ENCODE measurements at places on chromosomes 5 and 9.

- no peak for DNase-seq
Observed at GRCh38 chr5:116159006-116159405, 74.2 kb downstream of the COMMD10 start.

GRCh38 chr9:28925157-28925556 lies 1351.9 kb upstream of the C9orf72 start:
- no peak for DNase-seq

DNA sequence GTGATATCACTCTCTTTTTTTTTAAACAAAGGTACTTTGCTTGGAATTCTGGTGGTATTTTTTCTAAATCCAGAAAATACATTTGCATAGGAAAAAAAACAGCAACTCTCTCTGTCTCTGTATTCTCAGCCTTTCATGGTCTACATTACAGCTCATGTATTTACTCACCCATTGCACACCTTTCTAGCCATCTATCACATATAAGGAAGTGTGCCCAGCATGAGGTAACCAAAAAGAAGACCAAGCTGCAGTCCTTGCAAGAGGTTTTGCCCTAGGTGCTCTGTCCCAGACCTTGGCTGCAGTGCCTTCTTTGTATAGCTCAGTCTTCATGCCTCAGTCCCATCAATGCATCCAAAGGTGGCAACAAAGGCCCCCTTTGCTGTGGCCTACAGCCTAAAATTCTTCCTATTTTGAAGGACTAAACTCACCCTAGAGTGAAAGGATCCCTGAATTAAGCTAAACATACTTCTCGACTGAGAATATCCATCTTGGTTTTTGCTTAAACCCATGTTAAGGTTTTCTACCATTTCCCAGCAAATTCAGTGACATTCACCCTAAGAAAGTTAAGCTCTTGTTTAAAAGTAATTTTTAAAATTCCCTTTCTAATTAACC lies 446.4 kb downstream of the KIF4B start:
- DNase-seq = no peak

- peak; percentile 53 for DNase-seq
Observed at GRCh38 chr5:77645158-77645994, 6.9 kb upstream of the OTP start.

GRCh38 chr9:638152-638551 lies 203.3 kb upstream of the DMRT1 start:
- no peak for DNase-seq

- DNase-seq = no peak
Observed at GRCh38 chr9:137760426-137760825, 117.2 kb upstream of the CACNA1B start.

DNA sequence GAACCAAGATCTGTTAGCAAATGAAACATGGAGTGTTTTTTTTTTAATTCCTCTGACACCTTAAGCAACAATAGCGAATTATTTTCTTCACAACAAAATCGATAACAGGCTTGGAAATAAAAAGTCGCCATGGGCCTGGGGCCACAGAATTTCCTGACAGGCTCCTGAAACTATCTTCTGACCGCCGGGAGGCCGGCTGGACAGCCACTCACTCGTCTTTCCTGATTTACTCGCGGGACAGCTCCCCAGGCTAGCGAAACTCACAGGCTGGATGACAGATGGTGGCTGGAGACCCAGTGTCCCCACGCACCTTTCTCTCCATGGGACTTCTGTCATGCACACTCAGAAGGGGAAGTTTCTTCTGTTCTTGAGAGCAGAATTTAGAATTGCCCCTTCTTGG lies 143.3 kb upstream of the IRX2 start:
- DNase-seq = no peak

GRCh38 chr5:116508835-116509234 lies 65.8 kb downstream of the SEMA6A start:
- DNase-seq = no peak

DNA sequence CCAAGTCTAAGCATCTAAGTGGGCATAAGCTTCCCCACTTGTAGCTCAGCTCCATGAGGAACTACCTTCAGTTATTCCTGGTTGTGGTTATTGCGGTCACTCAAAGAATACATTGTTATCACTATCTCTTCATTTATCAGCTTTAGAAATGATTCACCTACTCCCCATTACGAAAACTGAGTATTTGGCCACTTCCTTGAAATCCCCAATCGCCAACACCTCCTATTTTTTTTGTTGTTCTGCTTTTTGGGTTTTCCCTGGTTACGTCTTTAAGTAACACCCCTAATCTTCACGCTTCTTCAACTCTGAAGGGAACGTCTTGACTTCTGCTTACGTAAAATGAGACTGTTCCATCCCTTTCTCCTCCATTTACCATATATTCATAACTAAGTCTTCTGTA lies 20.7 kb downstream of the MAPK9 start:
- peak; percentile 30 for DNase-seq

DNA sequence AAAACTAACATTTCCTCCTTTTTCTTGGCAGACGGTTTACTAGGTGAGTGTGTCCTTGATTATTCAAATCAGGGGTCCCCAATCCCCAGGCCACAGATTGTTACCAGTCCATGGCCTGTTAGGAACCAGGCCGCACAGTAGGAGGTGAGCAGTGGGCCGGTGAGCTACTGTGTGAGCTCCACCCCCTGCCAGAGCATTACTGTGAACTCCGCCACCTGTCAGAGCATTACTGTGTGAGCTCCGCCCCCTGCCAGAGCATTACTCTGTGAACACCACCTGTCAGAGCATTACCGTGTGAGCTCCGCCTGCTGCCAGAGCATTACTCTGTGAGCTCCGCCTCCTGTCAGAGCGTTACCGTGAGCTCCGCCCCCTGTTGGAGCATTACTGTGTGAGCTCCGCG lies 14.3 kb upstream of the PDCD6 start:
- no peak for DNase-seq

- DNase-seq = no peak
Observed at GRCh38 chr9:1701113-1701512, 314.0 kb upstream of the SMARCA2 start.

DNA sequence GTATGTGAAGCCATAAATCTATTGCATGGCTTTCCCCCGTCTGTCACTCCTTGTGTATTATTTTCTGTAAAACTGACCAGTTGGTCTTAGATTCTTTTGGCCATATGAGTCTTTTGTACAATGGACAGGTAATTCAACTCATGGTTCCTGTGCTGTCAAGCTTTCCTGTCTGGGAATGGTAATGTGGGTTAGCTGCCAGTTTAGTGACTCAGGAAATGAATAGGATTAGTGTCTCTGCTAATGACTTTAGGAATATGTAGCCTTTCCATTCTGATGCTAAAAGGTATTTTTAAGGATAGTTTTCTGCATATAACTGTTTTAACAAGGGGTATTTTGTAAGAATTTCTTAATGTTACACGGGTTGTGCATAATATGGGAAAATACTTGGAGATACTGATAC lies 182.7 kb downstream of the PBX3 start:
- DNase-seq = no peak

- DNase-seq = no peak
Observed at GRCh38 chr9:128742401-128742800, 18.5 kb upstream of the ZDHHC12 start.

- no peak for DNase-seq
Observed at GRCh38 chr5:31886206-31886605, 247.3 kb downstream of the PDZD2 start.

DNA sequence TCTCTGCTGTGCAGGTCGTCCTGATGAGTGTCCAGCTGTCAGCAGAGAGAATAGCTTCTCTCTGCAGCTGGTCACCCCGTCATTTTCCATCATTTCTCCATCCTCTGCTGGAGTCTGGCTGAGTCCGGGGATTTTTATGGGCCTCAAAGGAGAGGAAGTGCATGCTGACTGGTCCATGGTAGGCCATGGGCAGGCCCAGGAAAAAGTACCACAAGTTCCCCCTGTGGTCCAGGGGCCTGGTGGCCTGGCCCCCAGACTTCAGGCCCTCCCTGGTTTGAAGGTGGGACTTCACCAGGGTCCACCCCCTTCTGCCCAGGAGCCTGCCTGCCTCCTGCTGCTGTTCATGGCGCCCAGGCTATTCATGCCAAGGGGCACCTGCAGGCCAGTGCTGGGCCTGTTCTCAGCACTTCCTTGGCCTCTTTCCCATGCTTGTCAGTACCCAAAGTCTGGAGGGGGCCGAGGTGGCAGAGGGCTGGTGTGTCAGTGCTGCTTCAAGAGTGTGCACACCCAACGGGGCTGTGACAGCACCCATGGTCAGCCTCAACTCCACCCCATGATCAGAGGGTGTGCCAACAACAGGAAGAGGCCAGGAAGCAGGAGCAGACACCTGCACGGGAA lies 7.3 kb upstream of the MTMR12 start:
- no peak for DNase-seq

DNA sequence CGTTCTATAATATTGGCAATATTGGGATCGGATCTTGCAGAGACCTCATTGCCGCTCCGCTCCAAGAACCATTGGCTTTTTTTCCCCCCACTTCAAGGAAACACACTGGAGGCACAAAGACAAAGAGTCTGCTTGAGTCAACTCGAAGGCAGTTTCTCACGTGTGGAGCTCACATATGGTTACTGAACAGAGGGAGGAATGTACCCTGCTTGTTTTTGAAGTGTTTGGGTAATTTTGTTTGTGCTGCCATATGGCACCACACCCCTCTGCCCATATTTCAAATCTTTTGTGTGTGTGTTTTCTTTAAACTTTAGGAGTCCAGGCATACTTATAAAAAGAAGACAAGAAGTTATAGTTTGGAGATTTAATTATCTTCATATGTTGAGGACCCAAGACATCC lies 595.9 kb downstream of the DTWD2 start:
- no peak for DNase-seq

DNA sequence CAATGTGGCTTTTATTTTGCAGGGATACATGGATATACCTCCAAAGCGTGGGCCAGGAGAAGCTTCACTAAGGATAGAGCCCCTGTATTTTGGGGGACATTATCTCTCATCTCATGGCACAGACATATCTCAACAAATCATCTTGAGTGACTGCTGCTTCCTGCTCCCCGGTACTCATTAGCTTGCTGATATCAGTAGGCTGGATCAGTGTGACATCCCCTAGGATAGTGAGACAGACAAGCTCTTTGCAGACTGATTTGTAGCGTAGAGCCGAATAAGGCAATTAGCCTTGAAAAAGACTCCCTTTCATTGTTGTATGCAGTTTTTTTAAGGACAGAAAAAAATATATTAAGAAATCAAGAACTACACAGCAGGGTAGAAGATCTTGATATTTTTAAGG lies 237.7 kb upstream of the CDH9 start:
- DNase-seq = no peak

DNA sequence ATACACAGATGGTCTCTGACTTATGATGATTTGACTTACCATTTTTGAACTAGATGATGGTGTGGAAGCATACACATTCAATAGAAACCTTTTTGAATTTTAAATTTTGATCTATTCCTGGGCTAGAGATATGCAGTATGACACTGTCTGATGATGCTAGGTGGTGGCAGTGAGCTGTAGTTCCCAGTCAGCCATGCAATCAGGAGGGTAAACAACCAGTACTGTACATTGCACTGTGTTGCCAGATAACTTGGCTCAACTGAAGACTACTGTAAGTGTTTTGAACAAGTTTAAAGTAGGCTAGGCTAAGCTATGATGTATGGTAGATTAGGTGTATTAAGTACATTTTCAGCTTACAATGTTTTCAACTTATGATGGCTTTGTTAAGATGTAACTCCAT lies 859.1 kb upstream of the ARRDC3 start:
- DNase-seq = no peak

DNA sequence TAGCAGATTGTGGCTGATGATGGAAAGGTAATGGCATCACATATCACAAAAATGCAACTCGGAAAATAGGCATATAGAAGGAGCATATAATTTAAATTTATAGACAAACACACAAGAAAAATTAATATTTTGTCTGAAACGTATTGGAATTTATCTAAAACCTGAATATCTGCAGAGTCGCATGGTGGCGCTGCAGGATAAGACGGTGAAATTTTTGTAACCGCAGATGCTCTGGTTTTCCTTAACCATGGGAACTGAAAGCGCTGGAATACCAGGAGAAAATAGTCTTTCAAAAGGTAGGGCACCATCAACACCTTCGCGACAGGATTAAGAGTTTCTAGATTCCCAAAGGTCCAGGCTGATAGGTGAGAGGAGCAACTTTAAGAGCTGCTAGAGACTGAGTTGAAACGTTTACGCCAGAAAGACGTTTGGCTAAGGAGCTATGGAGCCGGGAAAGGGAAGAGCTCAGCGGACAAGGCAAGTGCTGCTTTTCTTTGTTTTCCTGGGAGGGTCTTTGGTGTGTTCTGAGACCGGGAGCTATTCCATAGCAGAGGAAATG lies 11.0 kb upstream of the PCDHB15 start:
- no peak for DNase-seq

GRCh38 chr5:11166923-11167322 lies 405.9 kb upstream of the DAP start:
- peak; percentile 61 for DNase-seq

DNA sequence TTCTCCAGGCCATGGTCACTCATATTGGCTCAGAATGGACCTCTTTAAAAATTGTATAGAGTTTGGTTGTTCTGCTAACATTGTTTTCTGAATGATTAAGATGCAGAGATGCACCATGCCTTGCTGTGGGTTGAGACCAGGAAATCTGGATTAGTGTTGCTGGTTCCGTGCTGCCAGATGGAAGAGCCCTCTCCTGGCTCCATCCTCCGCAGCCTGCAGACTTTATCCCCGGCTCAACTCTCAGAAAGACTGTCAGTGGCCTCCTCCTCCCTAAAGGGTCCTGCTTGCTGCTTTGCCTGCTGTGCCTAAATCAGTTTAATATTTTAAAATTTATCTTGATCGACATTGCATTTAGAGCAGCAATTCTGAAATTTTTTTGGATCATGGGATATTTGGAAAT lies 196.7 kb downstream of the TENT4A start:
- no peak for DNase-seq

- peak; percentile 51 for DNase-seq
Observed at GRCh38 chr5:77852514-77853352, 76.6 kb upstream of the TBCA start.

DNA sequence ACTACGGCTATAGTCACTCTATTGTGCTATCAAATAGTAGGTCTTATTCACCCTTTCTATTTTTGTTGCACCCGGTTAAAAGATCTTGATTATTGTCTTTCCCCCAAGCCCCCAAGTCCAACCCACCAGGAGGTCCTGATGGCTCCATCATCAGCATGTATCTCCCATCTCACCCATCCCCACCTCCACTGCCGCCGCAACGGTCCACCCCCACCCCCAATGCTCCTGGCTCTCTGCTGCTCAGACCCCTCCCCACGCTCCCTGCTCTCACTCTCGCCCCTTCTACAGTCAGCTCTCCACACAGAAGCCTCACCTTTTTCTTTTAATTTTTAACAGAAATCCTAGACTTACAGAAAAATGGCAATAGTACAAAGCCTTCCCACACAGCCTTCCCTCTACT lies 51.5 kb upstream of the SH3PXD2B start:
- no peak for DNase-seq

- no peak for DNase-seq
Observed at GRCh38 chr9:107539427-107540163, 50.0 kb upstream of the KLF4 start.

DNA sequence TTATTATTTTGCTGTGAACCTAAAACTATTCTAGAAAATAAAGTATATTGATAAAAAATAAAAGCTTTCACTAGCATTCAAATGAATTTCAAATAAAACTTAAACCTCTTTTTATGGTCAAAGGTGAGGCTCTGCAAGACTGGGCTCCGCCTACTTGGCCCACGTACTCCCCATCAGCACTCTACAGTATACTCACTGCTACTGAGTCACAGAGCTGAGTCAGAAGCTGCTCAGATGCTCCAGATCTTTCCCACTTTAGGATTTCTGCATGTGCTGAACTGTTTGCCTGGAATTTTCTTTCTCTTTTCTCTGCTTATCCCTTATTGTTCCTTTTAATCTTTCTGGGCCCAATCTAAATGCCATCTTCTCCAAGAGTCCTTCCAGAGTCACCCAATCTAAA lies 331.9 kb upstream of the CCNG1 start:
- no peak for DNase-seq

GRCh38 chr5:67350618-67351201 lies 154.1 kb upstream of the CD180 start:
- DNase-seq = no peak

All from suppressor macrophage (primary cell).